D721Med (cell line): ENCODE measurements at places on chromosomes 4 and X.

DNA sequence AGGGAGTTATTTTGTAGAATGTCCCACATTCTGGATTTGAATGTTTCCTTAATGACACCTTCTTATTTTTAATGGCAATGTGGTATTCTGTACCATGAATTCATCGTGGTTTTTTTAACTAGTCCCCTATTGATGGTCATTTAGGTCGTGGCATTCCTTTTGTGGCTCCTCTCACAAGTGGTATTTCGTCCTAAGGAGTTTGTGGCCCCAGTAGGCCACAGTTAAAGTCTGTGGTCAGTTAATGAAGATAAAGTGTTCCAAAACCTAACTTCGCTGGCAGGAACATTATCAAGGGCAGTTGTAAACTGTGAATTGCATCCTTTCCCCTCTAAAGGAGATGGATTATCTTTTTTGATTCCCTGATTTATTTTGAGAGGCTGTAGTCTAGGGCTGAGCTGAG is 133.2 kb downstream of the TMEM164 start:
- DNase-seq, result no peak

DNA sequence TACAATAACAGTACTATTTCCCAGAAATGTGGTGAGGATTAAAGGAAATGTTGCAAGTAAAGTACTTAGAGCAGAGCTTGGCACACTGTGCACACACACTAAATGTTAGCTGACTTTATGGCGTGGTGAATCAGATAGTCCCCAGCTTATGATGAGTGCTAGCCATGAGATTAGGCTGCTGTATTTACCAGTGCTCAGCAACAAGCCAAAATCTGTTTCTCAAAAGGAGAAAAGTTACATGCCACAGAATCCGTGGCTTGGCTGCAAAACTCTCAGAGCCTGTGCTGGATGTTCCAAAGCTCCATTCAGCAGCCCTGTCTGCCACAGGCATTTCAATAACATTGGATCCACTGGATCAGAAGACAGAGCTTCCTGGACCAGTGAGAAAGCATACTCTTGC is 12.8 kb upstream of the STBD1 start:
- no peak for DNase-seq

GRCh38 chrX:9312922-9313867 is 151.7 kb upstream of the TBL1X start:
- DNase-seq, result no peak

GRCh38 chrX:137428221-137428661 is 137.7 kb upstream of the ZIC3 start:
- DNase-seq, result no peak

- DNase-seq, result no peak
These were observed 43.9 kb upstream of the SLC25A4 start for GRCh38 chr4:185099024-185099682.

DNA sequence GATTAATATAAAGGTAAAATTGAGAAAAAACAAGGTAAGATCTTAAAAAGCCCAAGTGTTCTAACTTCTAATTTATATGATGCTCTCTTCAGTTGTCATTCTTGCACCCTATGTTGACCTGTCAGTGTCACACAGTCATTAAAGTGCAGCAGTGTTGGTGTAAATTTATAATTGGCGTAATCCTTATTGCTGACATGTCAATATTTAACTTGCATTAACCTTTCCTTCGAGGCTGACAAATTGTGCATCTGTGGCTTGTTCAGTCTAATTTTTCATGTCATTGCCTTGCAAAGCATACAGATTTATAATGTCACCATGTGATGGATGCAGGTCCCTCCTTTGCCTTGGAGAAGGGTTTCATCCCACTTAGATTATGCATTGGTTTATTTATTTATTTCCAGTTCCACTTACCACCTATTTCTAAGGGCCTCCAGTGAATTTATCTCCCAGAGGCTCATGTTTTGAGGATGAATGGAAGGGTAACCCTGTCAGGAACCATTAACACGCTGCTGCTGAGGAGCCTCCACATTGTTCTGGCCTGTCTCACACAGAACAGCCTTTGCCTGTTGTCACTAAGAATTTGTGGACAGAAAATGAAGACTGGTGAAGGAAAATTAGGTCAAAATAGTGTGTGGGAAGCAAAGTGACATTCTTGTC is 1098.5 kb upstream of the LCORL start:
- no peak for DNase-seq

GRCh38 chr4:2281575-2282343 is 19.9 kb upstream of the MXD4 start:
- DNase-seq, result no peak

DNA sequence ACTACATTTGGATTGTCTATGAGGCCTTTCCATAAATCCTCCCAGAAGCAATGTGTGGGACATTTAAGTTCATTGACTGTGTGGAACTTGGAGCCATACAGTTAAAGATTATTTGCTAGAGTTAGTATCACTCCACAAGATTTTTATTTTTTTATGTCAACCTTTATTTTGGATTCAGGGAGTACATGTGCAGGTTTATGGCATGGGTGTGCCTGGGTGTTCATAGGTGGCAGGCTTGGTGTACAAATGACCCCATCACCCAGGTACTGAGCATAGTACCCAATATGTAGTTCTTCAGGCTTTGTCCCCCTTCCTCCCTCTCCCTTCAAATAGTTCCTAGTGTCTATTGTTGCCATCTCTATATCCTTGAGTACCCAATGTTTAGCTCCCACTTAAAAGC is 199.8 kb upstream of the ZFP42 start:
- no peak for DNase-seq

DNA sequence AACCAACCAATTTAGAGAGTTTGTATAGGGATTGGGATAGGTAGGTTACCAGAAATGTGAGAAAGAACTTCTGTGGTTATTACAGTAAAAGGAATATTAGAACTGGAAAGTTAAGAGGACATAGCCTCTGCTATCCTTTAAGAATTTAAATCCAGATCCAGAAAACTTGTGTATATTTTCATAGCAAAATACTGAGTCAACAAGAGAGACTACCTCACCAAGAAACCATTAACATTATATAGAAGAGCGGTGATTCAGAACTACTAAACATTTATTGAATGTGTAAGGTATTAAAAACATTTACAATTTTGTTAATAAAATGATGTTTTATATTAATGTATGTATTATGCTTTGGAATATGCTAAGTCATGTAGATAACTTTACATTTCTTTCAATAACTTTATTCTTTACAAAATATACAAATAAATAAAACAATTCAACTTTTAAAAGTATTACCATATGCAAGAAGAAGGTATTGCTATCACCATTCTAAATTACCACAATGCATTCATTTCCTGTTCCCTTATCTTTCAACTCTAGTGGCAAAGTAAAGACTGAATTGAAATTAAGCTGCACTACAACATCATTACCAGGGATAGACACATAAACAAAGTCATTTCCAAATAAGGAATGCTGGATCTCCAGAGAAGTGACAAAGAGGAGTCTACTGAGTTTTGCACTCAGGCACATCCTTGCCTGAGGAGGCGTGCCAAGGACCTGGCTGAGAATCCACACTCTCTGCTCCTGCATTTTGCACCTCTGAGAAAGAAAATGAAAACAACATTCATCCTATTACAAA is 6.1 kb upstream of the BDH2 start:
- DNase-seq, result no peak

- DNase-seq, result no peak
These were observed 168.5 kb upstream of the SH3RF1 start for GRCh38 chr4:169439244-169439643.

- no peak for DNase-seq
These were observed 71.6 kb downstream of the ADAM29 start for GRCh38 chr4:174989791-174990190.

GRCh38 chr4:133150486-133151340 is 1.6 kb downstream of the PCDH10 start:
- DNase-seq, result no peak

DNA sequence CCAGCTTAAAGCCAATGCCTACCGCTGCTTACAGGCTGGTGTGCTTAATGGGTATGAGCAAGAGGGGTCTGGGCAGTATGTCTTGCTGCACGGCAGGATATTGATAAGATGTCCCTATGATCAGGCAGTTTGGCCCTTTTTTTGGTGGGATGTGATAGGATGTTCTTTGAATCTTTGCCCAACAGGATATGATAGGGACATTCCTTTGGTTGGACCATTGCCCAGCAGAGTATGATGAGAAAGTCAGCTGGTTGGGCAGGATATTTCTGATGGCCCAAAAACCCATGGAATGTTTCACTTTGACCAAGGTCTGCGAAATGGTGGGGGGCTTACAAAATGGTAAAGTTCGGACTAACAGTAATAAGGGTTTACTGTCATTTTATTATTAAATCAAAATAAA is 1060.6 kb downstream of the STIM2 start:
- DNase-seq, result no peak

GRCh38 chrX:136849395-136849794 is 31.1 kb downstream of the RBMX start:
- DNase-seq, result no peak

GRCh38 chrX:156008915-156009314 is 11.4 kb downstream of the IL9R start:
- DNase-seq, result no peak

DNA sequence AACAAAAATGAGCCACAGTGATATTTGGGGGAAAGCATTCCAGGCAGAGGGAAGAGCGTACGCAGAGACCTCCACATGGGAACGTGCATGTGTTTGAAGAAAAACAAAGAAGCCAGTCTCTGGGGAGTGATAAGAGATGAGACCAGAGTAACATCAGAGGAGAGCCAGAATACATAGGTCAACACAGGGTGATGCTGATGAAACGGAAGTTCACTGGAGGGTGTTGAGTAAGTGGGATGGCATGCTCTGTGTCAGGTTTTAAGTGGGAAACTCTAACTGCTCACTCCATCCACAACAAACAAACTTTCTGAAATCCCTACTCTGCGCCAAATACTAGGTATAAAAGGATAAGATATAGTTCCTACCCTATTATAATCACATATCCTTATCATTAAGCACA is 110.0 kb downstream of the ARHGAP6 start:
- no peak for DNase-seq
